Cerebellar cortex (tissue), 1 donor: ENCODE measurements at places on chromosomes 1 and 21.

DNA sequence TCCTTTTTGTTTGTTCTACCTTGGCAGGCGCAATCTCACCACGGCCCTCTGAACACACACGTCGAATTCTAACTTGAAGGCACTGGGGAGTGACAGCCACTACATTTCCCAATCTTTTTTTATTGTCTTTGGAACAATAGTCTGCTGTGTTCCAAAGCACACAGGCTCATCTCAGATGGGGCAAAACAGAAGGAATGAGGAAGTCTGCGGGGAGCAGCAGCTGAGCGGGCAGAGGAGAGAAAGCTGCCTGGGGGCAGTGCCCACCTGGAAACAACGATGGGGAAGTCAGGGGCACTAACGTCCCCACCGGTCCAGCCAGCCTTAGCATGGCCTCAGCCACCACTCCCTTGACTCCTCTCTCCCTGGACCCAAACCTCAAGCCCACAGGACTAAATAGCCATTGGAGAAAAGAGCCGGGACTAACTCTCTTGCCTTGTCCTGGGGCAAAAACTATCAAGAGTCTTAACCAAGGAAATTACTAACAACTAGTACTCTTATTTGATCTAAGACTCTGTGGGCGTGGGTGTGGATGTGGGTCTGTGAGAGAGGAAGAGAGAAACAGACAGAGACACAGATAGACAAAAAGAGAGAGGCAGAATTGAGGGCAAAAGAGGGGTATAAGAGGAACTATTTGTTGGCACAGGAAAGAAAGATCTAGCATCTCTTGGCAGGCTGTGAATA, 34.2 kb downstream of the SYF2 start:
- no peak for DNase-seq

DNA sequence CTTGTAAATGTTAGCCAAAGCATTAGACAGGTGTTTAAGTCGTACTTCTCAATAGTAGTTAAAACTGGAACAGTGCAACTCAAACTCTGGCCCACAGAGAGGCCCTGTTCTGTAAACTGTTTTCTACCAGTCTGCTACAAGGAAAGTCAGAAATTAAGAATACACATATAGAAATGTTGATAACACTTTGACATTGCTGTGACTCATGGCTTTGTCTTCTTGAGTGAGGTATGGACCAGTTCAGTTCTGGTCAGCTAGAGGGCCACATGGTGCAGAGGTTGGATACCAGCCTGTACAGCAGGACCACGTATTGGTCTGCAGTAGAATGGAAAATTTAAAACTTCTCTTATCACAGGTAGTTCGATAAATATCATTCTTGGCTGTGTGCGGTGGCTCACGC, 22.3 kb downstream of the ZBTB8B start:
- no peak for DNase-seq

GRCh38 chr1:181264821-181265220, 176.3 kb downstream of the IER5 start:
- no peak for DNase-seq

DNA sequence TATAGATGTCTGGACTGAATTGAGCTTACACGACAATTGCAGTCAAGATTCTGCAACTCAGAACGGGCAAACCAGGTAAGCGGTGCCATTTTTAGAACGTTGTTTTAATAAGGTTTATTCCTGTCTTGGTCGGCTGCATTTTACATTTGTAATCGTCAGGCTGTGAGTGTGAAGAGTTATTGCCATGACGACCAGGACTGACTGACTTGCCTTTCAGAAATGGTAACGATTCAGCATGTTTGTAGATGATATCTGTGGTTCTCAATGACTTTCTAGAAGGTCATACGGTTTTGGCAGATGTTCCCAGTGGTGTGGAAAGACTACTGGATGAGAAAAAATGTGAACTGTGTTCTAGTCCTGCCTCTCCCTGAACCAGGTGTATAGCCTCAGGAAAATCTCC, 271.3 kb upstream of the B3GALT2 start:
- DNase-seq: no peak

DNA sequence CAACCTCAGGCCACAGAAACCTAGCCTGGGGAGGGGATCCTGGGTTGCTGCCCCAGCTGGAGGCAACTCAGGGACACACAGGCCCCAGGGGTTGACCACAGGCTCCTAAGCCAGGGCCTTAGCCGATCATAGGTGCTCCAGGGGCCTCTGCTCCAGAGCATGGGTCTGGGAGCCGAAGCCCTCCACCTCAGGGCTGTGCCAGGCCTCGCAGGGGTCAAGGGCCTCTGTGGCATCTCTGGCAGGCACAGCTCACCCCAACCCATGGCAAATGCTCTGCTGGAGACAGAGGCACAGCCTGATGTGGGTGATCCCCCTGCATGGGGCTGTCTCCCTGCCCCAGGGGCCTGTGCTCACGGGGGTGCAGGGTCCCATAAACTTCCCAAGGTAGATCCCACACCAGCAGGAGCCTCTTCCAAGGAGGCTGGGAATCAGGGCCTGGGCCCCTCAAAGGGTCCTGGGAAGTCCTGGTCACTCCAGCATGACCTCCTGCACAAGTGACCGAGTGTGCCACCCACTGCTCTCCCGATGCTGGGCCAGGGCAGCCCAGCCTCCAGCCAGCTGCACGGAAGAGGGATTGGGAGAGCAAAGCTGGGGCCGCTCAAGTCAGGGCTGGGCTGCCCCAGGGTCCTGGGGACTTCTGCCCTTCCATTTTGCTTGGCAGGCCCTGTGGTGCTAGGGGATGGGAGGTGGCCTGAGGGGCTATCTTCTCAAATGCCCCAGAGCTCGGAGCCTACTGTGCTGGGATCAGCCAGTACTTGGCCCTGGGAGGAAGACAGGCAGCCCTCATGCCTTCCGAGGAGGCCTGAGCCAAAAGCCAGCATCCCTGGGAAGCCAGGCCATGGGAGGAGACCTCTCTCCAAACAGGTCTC, 22.2 kb upstream of the PRSS38 start:
- no peak for DNase-seq

- peak; percentile 27 for DNase-seq
These were observed 57.7 kb downstream of the DMAP1 start for GRCh38 chr1:44270686-44271628.

DNA sequence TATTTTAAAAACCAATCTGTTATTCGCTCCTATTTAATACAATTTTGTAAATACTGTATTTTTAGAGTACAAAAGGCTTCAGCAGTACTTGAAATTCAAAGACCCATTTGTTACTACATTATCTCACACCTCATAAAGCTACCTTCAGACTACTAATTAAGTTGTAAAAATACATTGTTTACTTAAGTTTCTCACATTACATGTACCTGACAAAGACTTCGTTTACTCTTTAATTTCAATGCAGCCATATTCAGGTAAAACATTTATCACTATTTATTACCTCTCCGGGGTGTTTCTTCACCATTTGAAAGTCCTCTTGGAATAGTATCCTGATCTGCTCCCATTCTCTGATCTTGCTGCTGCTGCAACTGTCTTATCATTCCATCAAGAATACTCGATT, 55.2 kb downstream of the BRWD1 start:
- no peak for DNase-seq

DNA sequence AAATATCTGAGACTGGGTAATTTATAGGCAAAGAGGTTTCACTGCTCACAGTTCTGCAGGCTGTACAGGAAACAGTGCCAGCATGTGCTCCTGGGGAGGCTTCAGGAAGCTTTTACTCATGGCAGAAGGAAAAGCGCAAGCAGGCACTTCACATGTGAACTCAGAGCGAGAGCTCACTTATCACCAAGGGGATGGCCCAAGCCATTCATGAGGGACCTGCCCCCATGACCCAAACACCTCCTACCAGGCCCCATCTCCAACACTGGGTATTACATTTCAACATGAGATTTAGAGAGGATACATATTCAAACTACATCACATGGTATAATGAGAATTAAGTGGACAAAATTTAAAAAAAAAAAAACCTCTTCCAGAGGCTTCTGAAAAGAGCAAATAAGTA, 13.7 kb downstream of the WASF2 start:
- no peak for DNase-seq

DNA sequence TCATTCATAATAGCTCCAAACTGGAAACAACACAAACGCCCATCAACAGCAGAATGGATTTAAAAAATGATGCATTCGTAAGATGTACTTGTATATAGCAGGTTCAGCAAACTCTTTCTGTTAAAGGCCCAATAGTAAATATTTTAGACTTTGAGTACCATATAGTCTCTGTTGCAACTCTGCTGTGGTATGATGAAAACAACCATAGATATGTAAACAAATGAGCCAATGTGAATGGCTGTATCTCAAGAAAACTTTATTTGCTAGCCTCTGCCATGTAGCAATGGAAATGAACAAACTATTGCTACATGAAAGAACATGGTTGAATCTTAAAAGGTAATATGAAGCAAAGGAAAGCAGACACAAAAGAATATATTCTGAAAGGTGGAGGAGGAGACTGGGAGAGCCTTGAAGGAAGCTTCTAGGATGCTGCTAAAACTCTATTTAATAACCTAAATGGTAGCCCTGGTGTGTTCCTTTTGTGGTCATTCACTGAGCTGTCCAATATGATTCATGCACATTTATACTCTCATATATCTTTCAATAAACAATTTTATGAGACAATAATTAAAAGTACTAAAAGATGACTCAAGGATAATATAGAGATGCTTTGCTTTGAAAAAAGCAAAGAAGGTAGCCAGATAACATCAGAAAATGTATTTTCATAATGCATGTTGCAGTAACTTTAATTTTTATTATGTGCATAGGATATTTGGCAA, 29.1 kb upstream of the FMO3 start:
- no peak for DNase-seq

- no peak for DNase-seq
These were observed 46.2 kb downstream of the DDR2 start for GRCh38 chr1:162678439-162678838.

- no peak for DNase-seq
These were observed 1.6 kb downstream of the ADAM15 start for GRCh38 chr1:155052439-155053395.

- DNase-seq: no peak
These were observed 30.2 kb upstream of the NEK2 start for GRCh38 chr1:211705467-211706091.

DNA sequence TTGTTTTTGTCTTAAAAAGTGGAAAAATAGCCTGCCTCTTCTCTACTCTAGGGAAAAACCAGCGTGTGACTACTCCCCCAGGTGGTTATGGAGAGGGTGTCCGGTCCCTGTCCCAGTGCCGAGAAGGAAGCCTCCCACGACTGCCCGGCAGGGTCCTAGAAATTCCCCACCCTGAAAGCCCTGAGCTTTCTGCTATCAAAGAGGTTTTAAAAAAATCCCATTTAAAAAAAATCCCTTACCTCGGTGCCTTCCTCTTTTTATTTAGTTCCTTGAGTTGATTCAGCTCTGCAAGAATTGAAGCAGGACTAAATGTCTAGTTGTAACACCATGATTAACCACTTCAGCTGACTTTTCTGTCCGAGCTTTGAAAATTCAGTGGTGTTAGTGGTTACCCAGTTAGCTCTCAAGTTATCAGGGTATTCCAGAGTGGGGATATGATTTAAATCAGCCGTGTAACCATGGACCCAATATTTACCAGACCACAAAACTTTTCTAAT, 35.0 kb upstream of the TDRD10 start:
- DNase-seq: no peak

DNA sequence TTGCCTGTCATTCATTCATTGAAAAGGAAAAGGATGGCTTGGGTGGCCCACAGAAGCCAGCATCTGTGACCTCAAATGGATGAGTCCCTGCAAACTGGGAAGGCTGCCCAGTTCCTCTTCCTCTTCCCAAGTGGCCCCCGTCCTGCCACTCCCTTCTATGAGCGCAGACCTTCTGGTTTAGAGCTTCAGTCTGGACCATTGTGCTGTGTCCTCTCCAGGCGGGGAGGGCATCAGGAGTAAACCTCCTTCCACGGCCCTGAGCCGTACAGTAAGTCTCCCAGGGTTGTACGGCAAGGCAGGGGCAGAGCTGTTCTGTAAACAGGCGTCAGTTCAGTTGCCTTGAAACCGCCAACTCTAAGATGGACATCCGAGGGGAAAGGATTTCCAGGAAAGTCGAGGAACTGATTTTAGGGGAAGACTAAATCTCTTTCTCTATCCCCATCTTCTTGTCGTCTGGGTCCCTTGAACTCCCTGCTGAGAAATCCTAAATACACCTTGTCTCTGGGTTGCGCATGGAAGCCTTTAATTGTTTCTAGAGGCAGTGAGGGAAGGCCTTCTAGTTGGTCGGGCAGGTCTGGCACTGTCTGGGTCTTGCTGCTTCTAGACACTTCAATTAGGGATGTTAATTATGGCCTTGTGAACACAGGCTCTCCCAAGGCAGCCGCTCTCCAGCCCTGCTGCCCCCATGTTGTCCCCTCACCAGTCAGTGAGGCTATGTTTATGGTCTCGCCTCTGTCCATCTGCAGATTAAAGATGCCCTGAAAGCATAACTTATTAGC, 22.1 kb downstream of the SOX13 start:
- DNase-seq: no peak

DNA sequence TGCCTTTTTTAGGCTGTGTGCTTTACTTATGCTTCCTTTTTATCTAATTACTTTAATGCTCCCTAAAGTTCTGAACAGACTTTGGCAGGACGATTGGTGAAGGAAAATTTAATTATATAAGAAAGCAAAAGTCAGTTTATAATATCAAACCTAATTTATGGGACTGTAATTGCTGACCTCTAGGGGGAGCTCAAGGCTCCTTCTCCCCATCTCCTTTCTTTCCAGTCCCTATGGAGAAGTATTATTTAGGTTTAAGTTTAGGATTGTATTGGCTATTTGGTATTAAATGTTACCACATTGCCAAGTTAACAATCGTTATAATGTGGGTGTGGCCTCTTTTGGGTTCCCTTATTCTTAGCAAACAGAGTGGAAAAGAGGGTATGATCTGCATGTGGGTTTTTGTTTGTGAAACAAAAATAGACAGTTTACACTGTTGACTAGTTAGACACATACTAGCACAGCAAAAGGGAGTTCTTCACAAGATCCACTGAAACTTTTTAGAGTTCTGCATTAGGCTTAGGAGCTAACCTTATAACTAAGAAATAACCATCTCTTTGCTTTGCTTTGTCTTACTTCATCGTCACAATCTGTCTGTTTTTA, 48.2 kb upstream of the TNFSF4 start:
- peak; percentile 19 for DNase-seq

DNA sequence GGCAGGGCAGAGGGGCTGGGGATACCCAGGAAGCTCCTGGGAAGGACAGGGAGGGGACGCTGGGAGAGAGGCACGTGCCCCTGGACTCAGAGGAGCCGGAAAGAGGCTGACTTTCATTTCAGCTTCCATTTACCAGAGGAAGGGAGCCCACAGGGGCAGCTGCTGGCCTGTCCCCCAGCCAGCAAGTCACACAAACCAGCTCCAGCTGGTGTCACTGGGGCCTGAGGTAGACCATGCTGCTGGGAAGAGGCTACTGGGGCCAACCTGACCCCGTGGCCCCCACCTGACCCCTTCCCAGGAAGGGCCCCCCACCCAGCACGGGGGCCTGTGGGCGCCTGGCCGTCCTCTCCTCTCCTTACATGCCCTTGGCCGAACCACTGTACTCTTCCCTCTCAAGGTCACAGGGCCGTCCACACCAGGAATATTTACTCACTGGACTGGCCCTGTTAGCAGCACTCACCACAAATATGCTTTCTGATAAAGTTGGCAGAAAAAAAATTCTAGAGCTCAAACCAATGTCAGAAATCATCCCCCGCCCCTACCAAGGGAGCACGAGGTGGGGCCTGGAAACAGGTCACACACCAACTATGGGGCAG, 110.5 kb downstream of the CASZ1 start:
- DNase-seq: no peak
